Naive thymus-derived CD4-positive, alpha-beta T cell (primary cell): ENCODE measurements at places on chromosomes 1 and 21. TPM values are rescaled to one million over a fixed set of nuclear protein-coding genes. Genes with fewer than 3 reads are reported as not detected.

The OLFM3 gene
- not detected for total RNA-seq

The MCOLN2 gene
- 12.4 TPM for total RNA-seq

The OR2L5 gene
- total RNA-seq = not detected

The NGF gene
- total RNA-seq = not detected

The KRTAP12-2 gene
- total RNA-seq = not detected

The POU3F1 gene
- total RNA-seq = not detected

The MAP3K7CL gene
- total RNA-seq = 2.7 TPM

The OR2T35 gene
- total RNA-seq = not detected

The DENND2D gene
- total RNA-seq = 122 TPM

The CADM3 gene
- total RNA-seq = not detected

The FCRL6 gene
- total RNA-seq = 3.4 TPM

The AMPD1 gene
- not detected in 2 replicates for total RNA-seq

The PKP1 gene
- not detected for total RNA-seq

The CYP2J2 gene
- total RNA-seq = 1.1 TPM

The CD53 gene
- total RNA-seq = 400 TPM

The DDAH1 gene
- 0.23 TPM in 1 of 2 replicates, not detected in the other for total RNA-seq

The HUNK gene
- total RNA-seq = not detected in 2 replicates

The LDLRAD1 gene
- total RNA-seq = not detected in 2 replicates

The VSIG8 gene
- total RNA-seq = not detected

The LCE1F gene
- not detected for total RNA-seq

The GJA8 gene
- total RNA-seq = not detected

The TMIGD3 gene
- total RNA-seq = 0.41 TPM

DNA sequence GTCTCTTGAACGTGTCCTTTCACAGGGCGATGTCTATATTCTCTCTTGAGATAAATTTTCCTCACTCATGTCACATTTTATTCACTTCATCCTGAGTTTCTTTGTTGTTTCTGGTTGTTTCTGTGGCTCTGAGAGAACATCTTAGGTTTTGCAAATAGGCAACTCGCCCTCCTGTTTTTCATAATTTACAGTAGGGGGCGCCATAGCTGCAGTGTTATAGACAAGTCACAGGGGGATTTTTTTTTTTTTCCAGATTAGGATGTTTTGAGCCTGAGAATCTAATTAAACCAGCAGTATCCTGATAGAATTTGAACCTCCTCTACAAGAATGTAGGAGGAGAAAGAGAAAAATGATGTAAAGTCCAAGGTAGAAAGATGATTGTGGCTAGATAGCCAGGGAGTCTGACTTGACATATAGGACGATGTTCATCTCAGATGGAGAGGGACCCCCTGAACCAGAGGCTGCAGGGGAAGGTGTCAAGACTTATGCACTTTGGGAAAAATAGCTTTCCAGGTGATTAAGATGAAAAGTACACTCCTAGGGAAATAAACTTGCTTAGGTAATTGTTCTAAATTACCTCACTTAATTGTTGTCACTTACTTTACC is 76.3 kb downstream of the ZP4 start:
- no peak for DNase-seq

GRCh38 chr1:21574466-21575151 is 65.4 kb downstream of the ALPL start:
- no peak for DNase-seq

DNA sequence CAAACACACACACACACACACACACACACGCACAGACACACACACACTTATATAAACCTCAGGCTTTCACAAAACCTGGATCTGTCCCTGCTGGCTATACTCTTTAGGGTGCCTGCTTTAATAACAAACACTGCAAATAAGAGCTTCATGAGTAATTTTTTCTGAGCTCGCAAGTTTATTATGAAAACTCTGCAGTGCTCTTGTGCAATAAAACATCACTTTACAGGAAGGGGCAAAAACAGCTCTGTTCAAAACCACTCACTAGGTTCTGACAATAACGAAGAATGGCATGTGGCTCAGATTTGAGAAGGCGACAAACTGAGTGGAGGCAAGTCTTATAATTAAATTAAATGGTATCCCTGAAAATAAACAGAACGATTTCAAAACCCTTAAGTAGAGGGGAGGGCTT is 42.6 kb upstream of the CTPS1 start:
- DNase-seq = no peak

- no peak for DNase-seq
Measured at GRCh38 chr1:33462405-33463164, 9.9 kb upstream of the ZSCAN20 start.

GRCh38 chr1:44460107-44460882 is 55.2 kb downstream of the RNF220 start:
- no peak for DNase-seq

GRCh38 chr1:205561501-205562203 is 57.2 kb downstream of the CDK18 start:
- DNase-seq = no peak

GRCh38 chr1:100612540-100612939 is 74.6 kb downstream of the GPR88 start:
- DNase-seq = no peak

- DNase-seq = no peak
Measured at GRCh38 chr1:69171248-69171647, 396.5 kb upstream of the LRRC7 start.

DNA sequence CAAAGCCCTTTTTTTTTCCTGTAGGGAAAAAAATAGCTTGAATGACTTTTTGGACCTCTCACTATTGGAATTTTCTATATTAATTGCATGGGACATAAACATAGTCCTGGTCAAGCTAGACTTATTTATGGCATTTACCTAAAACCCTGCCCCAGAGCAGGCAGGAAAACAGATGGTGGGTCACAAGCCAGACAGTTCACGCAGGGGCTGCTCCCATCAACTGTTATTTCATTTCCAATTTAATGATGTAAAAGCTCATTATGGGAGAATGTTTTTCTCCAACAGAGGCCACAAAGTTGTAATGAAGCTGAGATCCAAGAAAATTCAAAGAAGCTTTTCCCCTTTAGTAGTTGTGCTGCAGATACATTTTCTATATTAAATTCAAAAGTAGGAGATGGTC is 99.2 kb downstream of the SGIP1 start:
- no peak for DNase-seq

GRCh38 chr1:213829780-213830179 is 158.0 kb upstream of the PROX1 start:
- DNase-seq = no peak

GRCh38 chr1:39524171-39524570 is 32.7 kb downstream of the BMP8A start:
- DNase-seq = no peak

DNA sequence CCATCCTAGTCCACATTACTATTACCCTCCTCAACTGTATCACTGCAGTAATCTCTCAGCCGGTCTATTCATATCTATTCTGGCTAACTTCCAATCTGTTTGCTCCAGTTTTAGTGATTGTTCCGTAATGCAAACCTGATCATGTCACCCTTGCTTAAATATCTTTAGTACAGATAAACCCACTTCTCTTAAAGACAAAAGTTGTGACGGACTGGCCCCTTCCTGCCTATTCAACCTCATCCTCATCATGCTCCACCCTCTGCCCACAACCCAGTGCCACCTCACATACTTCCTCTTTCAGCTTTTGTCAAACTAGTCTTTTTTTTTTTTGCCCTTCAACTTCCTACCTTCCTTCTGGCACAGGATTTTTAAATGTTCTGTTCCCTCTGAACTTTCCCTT is 2.8 kb upstream of the C1orf162 start:
- peak; percentile 73 for DNase-seq

GRCh38 chr1:12031039-12031980 is 12.0 kb downstream of the MIIP start:
- no peak for DNase-seq

DNA sequence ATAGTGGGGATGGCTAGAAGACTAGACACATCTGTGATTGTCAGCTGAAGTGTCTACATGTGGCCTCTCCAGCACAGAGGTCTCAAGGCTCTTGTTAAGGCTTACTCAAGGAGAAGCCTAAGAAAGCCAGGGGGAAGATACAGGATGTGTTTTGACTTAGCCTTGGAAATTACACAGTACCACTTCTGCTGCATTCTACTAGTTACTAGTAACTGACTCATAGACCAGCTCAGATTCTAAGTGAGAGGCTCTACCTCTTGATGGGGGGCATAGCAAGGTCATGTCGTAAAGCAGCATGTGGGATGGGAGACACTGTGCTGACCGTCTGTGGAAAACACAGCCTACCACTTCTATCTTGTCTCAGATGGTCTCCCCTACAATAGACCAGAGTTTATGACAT is 99.5 kb downstream of the UBE2U start:
- DNase-seq = no peak

DNA sequence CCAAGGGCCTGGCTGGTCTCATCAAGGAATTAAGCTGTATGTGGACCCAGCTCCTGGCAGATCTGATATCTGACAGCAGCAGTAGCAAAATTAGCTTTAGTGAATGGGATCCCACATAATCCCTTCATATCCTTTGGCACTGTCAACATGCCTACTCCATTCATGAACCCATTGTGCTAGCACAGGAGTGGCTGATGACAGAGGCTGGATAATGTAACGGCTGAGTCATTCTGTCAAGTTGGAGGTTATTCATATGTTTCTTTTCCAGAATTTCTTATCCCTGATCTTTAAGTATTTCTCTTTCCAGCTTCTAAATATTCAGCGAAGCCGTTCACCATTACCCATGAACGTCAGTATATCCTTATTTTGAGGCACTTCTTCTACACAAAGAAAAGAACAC is 84.3 kb downstream of the EXTL2 start:
- DNase-seq = no peak

DNA sequence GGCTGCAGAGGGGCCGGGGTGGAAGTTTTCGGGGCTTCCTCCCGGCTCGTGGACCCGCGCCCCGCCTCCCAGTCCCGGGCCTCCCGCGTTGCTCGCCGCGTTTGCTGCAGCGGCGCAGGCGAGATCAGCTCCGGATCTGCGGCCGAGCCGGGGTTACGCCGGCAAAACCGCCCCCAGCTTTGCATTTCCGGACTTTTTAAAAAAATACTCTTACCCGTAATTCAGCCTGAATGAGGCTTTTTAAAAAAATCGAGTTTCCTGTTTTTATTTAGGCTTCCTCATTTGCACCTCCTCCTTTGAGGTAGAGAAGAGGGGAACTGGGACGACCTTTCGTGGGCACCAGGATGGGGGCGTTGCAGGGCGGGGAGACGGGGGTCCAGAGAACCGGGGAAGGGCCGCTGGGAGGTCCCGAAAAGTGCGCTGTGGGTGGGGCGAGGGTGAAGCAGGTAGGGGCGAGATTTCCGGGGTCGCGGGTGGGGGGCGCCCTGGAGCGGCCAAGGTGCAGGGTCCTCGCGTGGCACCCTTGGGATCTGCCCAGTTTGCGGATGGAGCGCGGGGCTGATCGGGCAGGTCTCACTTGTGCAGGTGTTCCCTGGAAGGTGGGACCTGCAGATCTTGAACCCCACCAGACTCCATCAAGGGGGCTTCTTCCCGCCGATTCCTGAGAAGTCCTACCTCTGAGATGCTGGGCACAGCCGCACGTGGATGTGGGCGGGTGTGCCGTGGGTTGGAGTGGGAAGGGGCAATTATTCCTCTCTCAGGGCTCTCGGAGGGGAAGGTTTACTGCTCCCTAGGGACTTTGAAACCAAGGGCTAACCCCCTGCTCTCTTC is 1.1 kb downstream of the PIK3CD start:
- DNase-seq = peak; percentile 74

DNA sequence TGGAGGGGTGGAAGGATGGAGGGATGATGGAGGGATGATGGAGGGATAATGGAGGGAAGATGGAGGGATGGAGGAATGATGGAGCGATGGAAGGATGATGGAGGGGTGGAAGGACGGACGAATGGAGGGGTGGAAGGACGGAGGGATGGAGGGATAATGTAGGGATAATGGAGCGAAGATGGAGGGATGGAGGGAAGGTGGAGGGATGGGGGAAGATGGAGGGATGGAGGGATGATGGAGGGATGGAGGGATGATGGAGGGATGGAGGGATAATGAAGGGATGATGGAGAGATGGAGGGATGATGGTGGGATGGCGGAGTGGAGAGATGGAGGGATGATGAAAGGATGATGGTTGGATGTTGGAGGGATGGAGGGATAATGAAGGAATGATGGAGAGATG is 61.3 kb downstream of the KCNAB2 start:
- no peak for DNase-seq

- DNase-seq = no peak
Measured at GRCh38 chr1:205491794-205492193, 12.7 kb upstream of the CDK18 start.

GRCh38 chr1:204723131-204723787 is 37.7 kb upstream of the LRRN2 start:
- DNase-seq = no peak

GRCh38 chr21:39882151-39882838 is 15.1 kb downstream of the PCP4 start:
- DNase-seq = no peak

- DNase-seq = no peak
Measured at GRCh38 chr1:10456661-10457060, 6.8 kb downstream of the CORT start.

DNA sequence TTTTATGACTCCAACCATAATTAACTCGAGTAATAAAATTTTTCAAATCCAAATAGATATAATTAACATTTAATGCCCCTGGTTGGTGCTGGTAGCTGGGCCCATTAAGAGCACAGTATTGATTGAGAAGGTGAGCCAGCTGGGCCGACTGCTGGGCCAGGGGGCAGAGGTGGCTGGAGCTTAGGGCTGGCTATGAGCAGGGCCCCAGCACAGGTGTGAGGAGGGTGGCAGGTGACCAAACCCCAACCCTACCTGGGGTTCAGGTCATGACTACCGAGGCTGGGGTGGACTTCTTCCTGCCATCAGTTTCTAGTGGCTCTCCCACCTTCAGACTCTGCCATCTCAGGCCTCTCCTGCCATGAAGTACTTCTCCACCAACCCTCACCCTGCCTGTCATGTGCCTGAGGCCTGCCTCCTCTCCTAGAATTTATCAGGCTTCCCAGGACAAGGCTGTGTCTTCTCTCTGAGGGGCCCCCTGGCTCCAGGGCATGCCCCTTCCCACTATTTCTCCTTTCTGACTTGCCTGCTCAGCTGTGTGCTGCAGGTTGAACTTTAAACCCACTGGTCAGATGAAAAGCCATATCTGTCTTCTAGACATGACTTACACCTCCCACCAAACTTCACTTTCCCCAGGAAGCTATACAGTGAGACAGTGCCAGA is 85.6 kb downstream of the TMEM53 start:
- DNase-seq = no peak

GRCh38 chr1:224168859-224169380 is 14.1 kb upstream of the DEGS1 start:
- no peak for DNase-seq

- DNase-seq = no peak
Measured at GRCh38 chr21:38236232-38236631, 20.6 kb upstream of the KCNJ15 start.

DNA sequence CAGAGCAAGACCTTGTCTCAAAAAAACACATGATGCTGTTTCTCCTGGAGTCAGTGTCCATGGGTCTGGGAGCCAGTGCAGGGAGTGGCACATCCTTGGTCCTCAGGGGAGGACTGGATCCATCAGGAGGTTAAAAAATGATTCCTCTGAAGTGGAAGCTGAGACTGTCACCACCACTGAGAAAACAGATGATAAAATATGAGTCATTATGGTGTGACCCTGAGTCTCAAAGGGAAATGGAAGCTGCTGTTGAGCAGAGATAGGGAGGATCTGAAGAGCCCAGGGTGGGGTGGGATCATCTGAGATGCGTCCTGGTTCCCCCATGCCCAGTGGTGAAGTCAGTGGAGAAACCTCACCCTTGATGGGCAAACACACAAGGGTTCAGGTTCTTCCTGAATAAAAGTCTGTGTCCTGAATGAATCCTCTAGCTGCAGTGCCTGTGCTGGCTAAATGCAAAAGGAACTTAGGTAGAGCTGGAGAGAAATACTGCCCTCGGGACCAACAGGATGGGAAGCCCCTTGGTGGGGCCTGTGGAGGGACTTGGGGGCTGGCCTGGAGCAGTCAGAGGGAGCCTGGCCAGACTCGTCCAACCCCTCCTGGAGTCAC is 61.6 kb upstream of the TENT5B start:
- DNase-seq = no peak

- DNase-seq = no peak
Measured at GRCh38 chr1:175417316-175417715, 224.7 kb upstream of the KIAA0040 start.
